CD4-positive, CD25-positive, alpha-beta regulatory T cell (primary cell): ENCODE measurements at places on chromosomes 5 and 9.

GRCh38 chr5:107567901-107568671 lies 102.7 kb downstream of the EFNA5 start:
- no peak for DNase-seq
- H3K4me1 ChIP-seq = peaks cover 14% of the 10 kb centered on the region
- no peak overlapping the region for H3K27ac ChIP-seq
- peaks cover 2% of the 10 kb centered on the region for H3K27me3 ChIP-seq

GRCh38 chr5:79256563-79256962 lies 20.6 kb downstream of the JMY start:
- H3K4me1 ChIP-seq = no peaks in the 10 kb centered on the region
- H3K27me3 ChIP-seq = no peaks in the 10 kb centered on the region
- no peak overlapping the region for H3K27ac ChIP-seq
- DNase-seq = no peak
- no peak overlapping the region for H3K4me3 ChIP-seq

- no peak for DNase-seq
- H3K27me3 ChIP-seq = peaks cover 2% of the 10 kb centered on the region
- no peaks in the 10 kb centered on the region for H3K4me1 ChIP-seq
- no peaks in the 10 kb centered on the region for H3K36me3 ChIP-seq
- no peak overlapping the region for H3K4me3 ChIP-seq
Observed at GRCh38 chr5:169527863-169528262, 55.7 kb upstream of the SPDL1 start.

GRCh38 chr9:120974921-120975320 lies 48.3 kb upstream of the TRAF1 start:
- H3K27me3 ChIP-seq = no peaks in the 10 kb centered on the region
- H3K4me1 ChIP-seq = peaks cover 13% of the 10 kb centered on the region
- DNase-seq = no peak

DNA sequence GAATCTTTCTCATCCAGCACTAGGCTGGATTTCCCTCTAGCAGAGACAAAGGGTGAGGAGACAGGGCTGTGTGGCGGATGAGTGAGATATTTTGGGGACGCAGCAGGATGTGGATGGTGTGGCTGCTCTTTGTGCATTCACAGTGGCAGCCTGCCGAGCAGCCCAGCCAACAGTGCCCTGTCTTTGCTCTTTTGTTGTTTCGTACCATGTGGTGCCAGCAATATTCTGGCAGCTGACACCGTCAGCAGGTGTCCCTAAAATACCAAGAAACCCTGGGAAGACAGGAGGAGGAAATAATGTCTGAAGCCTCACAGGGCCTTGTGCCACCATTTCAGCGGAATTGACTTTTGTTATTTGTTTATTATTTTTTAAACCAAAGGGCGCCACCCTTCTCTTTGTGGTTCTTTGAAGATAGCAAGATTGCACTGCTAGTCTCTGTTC lies 141.4 kb downstream of the CCDC192 start:
- H3K36me3 ChIP-seq = no peaks in the 10 kb centered on the region
- H3K4me1 ChIP-seq = no peaks in the 10 kb centered on the region
- no peak overlapping the region for H3K27ac ChIP-seq
- no peaks in the 10 kb centered on the region for H3K27me3 ChIP-seq
- H3K4me3 ChIP-seq = no peak overlapping the region

- no peak overlapping the region for H3K4me3 ChIP-seq
- no peak for DNase-seq
- H3K27ac ChIP-seq = no peak overlapping the region
- H3K4me1 ChIP-seq = no peaks in the 10 kb centered on the region
- no peaks in the 10 kb centered on the region for H3K36me3 ChIP-seq
Observed at GRCh38 chr9:19554529-19554928, 145.7 kb downstream of the ACER2 start.
